Activated CD8-positive, alpha-beta memory T cell treated with anti-CD3 and anti-CD28 coated beads, Interleukin-2, amount 10 ng/mL, durations not matched to agents 7 days and 5 days (primary cell): ENCODE measurements at places on chromosomes 4 and X.

DNA sequence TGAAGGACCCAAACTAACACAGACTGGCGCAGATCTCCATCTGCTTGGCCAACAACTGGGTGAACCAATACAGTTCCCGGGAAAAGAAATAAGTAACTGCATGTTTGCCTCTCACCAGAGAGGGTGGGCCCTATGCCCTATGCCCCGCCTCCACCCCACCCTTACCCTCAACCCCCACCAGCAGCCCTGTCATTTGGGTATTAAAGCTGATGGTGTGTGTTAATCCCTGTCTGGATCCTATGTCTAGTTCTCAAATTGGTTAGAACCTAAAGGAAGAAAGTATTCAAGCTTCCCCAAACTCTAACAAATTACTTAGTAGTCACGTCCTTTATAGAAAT lies 19.0 kb downstream of the SMPX start:
- no peak for DNase-seq

GRCh38 chr4:167787231-167787630 lies 305.1 kb upstream of the ANXA10 start:
- no peak for DNase-seq

GRCh38 chrX:39703307-39703706 lies 394.5 kb downstream of the BCOR start:
- no peak for DNase-seq

DNA sequence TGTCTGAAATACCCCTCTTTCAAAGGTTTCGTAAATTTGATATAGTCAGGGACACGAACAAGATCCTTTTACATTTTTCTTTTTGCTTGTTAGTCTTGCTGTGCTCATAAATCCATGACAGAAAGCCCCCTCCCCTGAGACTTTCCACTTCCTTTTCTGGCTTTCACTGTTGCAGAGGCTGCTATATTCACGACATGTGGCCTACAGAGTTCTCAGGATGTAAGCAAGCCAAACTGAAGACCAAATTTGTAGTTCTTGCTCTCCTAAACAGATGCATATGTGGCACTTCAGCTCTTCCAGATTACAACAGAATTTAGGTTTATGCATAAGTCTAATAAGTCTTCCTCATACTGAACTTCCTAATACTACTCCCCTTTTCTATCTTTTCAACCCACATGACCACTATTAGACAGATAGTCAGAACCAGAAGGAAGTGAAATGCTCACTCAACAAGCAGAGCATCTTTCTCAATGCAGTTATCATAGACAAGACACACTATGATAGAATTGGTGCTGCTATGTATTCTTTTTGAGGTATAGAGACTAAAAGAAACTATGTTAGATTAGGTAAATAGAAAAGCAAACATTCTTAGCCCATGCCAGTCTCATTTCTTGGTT lies 15.0 kb downstream of the BTK start:
- DNase-seq = no peak

DNA sequence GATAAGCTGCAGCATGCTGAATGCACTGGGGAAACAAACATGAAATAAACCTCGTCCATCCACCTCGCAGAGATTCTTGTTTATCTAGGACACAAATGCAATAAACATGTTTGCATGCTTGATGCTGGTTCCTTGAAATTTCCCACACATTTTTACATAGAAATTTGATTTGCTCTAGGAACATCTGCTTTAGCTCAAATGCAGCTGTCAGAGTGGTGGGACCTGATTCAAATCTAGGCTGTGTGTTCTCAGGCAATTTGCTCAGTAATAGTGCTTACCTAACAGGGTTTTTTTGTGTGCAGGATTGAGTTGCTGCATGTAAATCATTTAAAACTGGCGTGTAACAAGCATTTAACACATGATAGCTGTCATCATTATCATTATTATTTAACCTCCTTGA lies 293.1 kb downstream of the QDPR start:
- DNase-seq = no peak
